Stimulated activated CD4-positive, alpha-beta T cell treated with anti-CD3 and anti-CD28 coated beads, Interleukin-4, amount 100 ng/mL, for 1 hour (primary cell): ENCODE measurements at places on chromosomes 16 and 17.
A peak's percentile ranks its signal among the peaks of the same experiment; 100 is the strongest.

GRCh38 chr16:10694306-10694705 lies 424 bp downstream of the TEKT5 start:
- no peak for DNase-seq

- DNase-seq: no peak
Measured at GRCh38 chr17:13120864-13121263, 103.0 kb upstream of the ELAC2 start.

DNA sequence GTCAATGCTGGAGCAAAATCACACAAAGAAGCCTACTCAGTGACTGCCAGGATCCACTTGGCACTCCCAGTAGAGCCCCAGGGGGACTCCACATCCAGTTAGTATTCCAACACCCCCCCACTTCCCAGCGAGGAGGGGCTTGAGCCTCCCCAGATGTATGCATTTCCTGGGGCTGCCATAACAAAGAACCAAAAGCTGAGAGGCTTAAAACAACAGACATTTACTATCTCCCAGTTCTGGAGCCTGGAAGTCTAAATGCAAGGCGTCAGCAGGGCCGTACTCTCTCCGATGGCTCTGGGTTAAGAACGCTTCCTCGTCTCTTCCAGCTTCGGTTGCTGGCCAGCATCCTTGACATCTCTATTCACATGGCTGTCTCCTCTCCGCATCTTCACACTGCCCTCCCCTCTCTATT lies 23.0 kb upstream of the GNA13 start:
- DNase-seq: no peak

GRCh38 chr17:67050066-67050465 lies 5.7 kb downstream of the CACNG1 start:
- no peak for DNase-seq

DNA sequence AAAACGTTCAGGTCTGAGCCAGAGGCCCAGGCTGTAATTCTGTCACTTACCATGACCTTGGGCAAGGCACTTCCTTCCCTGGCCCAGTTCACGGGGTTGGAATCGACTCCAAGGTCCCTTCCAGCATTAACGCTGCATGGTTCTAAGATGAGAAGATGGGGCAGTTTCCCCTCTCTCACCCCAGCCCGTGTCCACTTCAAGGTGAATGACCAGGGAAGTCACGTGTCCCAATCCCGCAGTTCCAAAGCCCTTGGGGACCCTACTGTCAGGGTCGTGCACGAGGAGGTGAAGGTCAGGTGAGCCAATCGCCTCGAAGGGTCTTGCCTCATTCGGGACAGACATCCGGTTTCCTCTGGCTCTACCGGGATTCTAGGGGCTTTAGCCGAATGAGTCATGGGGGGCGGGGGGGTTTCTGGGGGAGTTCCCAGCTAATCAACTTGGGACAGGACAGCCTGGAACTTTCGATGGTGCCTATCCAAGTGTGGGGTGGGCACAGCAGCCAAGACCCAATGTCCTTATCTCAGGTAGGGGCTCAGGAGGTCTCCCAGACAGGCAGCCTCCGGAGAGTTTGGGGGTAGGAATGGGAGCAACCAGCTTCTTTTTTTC lies 762 bp upstream of the CSF3 start:
- no peak for DNase-seq

- peak; percentile 56 for DNase-seq
Measured at GRCh38 chr16:85557083-85557970, 55.8 kb upstream of the GSE1 start.

DNA sequence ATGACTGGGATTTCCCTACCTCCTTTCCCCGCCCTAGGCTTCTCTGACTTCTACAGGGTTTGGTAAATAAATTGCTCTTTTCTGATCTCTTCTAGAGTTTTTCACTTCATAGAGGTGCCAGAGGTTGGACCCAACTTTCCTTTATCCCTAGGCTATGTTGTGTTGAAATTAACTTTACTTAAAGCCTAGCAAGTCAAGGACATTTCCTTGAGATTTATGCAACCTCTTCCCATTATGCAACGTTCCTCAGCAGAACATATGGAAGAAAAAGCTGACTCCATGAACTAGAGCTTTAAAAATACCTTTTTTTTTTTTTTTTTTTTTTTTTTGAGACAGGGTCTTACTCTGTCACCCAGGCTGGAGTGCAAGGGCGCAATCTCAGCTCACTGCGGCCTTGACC lies 15.5 kb downstream of the MPO start:
- no peak for DNase-seq

DNA sequence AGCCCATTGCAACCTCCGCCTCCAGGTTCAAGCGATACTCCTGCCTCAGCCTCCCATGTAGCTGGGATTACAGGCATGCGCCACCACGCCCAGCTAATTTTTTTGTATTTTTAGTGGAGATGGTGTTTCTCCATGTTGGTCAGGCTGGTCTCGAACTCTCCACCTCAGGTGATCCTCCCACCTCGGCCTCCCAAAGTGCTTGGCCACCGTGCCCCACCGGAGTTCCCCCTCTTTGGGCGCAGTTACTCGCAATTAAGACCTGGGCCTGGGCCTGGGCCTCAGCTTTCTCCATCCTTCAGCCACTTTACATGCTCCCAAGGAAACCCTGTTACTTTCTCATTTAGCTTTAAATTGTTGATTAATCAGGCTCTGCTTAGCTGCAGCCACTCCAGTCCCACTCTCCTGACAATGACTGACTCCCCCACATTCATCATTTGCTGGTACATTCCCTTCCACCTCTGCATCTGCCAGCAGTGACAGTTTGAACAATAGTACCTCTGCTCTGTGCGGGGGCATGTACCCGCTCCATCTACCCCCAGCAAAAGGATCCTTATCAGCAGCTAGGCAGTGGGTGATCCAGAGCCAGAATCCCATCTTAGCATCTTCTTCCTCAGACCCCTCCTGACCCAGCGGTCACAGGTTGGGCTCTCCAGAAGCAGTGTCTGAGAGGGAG lies 47.2 kb upstream of the SLC47A1 start:
- no peak for DNase-seq

DNA sequence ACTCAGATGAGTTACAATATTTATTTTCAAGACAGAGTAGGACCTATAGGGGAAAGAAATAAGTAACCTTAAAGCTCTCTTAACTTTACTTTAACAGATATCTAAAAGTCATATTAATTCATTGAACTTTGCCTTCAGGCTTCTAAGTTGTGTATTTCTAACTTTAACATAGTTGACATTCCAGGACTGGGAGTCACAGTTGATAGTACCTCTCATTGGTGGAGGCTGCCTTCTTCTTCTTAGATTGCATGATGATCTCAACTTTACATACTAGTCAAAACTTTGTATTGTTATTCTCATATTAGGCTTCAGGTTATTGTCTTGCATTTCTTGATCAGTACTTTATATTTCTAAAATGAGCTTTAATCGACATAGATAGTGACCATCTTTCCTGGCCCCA lies 350.1 kb upstream of the KIF2B start:
- DNase-seq: no peak
